ENCODE measurements at places on chromosomes 3 and 15.

- no peak for DNase-seq
These were observed 11.7 kb downstream of the BCL2L10 start for GRCh38 chr15:52100807-52101442.

- no peak for DNase-seq
These were observed 1.3 kb downstream of the TRANK1 start for GRCh38 chr3:36943601-36944000.

GRCh38 chr15:85595804-85596536 is 198.8 kb downstream of the KLHL25 start:
- DNase-seq, result no peak

- no peak for DNase-seq
These were observed 84.0 kb upstream of the PXYLP1 start for GRCh38 chr3:141147657-141148056.

DNA sequence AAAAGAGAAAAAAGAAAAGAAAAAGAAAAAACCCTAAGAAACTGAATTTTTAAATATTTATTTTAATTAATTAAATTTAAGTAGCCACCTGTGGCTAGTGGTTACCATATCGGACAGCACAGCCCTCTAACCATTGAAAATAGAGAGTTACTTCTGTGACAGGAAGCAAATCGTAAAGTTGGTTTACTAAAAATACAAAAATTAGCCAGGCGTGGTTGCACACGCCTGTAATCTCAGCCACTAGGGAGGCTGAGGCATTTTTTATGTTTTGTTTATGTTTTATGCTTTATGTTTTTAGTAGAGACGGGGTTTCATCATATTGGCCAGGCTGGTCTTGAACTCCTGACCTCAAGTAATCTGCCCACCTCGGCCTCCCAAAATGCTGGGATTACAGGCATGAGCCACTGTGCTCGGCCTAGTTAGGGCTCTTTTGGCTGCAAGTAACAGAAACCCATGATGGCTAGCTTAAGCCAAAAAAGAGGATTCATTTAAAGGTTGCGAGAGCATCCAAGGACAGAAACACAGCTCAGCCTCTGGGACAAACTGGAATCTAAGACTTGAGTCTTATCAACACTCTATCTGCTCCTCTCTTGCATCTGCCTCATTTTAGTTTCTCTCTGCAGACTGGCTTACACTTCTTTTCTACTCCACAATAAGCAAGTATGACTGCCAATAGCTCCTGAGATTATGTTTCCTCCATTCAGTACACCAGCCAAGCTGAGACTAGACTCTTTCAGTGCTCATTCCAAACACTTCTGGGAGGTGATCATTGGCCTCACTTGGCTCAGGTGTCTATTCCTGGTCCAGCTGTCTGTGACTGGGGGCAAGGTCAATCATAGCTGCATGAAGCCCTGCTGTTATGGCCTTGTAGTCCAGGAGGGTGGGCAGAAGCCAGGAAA is 6.8 kb upstream of the SKIL start:
- no peak for DNase-seq

- no peak for DNase-seq
These were observed at the start of gene COL6A5 for GRCh38 chr3:130345487-130346079. TSS of gene COL6A5 (plus strand) at chr3:130345672. CDS start at chr3:130373639, 27,967 bp downstream.

GRCh38 chr3:76888856-76889255 is 151.0 kb upstream of the ROBO2 start:
- no peak for DNase-seq

DNA sequence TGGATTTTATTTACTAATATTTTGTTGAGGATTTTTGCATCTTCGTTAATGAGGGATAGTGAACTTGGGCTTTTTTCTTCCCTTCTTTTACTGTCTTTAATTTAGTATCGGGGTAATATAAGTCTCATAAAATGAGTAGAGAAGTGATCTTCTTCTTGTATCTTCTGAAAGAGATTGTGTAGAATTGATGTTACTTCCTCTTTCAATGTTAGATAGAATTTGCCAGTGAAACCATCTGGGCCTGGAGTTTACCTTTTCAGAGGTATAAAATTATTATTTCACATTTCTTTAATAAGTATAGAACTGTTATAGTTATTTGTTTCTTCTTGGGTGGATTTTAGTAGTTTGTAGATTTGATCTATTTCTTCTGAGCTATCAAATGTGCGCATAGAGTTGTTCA is 7.8 kb downstream of the HESX1 start:
- no peak for DNase-seq

DNA sequence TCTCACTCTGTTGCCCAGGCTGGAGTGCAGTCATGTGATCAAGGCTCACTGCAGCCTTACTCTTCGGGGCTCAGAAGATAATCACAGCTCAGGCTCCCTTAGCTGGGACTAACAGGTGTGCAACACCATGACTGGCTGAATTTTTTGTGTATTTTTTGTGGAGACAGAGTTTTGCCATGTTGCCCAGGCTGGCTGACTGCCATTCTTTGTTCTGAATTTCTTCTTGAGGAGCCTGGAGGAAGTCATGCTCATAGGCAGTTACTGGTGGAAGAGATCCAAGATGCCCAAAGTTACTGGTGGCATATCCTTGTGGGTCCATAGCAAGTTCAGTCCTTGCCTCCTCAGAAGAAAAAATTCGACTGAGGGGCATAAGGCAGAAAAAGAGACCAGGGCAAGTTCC is 16.6 kb upstream of the UBP1 start:
- no peak for DNase-seq

- no peak for DNase-seq
These were observed 24.4 kb upstream of the CNOT10 start for GRCh38 chr3:32660634-32661033.

GRCh38 chr3:23242106-23242505 is 39.0 kb downstream of the UBE2E2 start:
- DNase-seq, result no peak

- no peak for DNase-seq
These were observed 75.7 kb upstream of the SLC4A7 start for GRCh38 chr3:27559835-27560234.

DNA sequence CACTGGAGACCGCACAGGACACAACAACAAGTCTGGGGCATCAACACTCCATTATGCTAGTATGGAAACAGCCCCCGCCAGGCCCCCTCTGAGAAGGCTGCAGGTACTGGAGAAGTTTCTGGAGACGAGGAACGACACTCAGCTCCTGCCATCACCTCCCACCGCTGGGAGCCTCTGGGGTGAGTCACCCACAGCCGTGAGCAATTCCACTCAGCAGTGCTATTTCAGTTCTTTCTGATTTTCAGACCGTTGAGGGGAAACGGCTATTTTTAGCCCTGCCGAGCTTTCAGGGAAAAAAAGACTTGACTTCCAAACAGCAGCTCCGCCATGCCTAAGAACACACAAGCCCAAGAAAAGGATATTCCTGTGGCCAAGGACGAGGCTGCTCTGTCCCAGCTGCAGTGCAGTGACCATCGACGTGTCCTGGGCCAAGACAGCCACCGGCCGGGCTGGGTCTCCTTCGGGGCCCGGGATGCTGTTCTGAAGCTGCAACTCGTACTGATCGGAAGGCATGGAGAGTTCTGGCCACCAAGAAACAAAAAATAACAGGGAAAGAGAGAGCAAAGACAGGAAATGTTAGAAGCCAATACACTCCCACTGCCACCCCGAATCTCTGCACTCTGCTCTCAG is 40.8 kb downstream of the NUP210 start:
- DNase-seq, result no peak

DNA sequence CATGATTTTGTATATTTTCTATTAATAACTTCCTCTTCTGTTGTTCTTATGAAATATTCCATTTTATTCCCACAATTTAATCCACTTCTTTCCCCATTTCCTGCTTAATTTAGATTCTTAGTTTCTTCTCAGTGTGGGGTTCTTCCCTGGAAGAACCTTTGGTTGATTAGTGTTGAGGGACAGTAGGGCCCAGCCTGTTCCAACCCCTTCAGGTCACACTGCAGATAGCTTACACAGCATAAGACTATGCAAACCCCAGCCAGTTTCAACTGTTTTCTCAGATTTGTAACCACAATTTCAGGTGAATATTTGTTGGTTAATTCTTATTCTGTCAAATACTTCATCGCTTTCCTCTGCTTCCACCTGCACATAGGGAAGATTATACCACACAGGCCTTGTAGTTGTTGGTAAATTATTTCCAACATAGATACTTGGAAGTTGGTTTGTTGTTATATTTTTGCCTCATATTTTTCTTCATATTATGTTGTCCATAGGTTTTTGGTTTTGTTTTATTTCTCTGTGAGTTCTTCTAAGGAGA is 34.7 kb downstream of the AADACL2 start:
- no peak for DNase-seq

DNA sequence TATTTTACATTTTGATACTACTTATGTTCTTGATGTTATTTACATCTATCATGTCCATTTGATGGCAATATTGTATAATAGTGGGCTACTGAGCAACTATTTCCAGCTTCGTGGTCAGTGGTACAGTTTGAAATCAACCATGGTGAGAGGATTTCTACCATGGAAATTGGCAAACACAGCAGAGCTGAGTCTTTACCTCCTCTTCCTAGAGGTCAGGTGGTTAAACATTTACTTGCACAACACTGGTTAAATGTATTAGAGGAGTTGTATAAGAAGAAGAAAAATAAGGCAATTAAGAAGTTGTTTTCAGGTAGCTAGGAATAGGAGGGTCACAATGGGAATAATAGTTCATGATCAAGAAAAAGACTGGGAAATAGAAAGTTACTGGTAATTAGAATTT is 7.2 kb upstream of the PPM1L start:
- no peak for DNase-seq

GRCh38 chr3:157257101-157257500 is 97.2 kb upstream of the CCNL1 start:
- no peak for DNase-seq

DNA sequence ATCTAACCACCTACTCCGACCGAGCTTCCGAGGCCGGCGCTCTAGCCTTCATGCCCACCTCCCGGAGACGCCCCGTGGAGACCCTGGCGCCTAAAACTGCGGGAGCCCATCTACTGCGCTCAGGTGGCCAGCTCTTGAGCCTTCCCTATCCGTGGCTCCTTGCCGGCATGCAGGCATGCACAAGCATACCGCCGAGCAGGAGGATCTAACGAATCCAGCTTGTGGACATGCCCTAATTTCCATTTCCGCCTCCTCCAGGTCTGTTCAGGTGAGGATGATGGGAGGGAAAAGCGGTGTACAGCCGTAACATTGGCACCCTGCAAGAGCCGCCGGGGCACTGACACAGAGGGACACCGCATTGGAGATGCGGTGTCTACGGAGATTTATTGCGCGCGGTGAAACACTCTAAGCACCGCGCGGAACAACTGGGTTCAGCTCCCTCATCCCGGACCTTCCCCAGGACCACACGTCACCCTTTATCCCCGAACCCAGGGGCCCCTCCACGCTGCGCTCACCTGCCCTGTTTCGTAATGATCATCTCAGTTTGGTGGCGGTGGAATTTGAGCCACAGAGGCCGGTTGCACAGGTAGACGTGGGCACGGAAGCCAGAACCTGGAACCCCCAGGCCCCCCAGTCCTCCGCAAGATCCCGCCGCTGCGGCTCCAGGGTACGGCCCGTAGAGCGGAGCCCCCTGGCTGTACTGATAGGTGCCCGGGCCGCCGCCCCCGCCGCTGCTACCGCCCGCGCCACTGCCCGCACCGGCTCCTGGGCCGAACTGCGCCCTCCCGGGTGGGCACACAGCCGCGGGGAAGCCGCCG is 1.0 kb downstream of the EOMES start:
- DNase-seq, result no peak

- no peak for DNase-seq
These were observed 274.0 kb downstream of the RYR3 start for GRCh38 chr15:33584797-33585196.
